ENCODE measurements at places on chromosomes 6 and 20.

DNA sequence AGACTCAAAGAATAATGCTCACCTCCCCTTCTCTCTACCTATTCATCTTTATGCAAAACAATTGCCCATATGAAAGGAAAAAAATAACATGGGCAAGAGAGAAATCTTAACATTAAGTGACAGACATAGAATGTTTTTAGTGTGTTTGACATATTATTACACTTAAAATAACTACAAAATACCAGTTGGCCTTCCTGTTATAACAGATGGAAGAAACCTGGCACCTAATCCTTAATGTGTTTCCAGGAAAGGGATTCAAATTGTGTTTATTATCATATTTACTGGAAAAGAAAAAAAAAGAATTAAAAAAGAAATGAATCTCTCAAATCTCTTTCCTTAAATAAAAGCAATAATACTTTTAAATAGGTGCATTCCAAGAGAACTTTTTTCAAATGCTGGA, 158.6 kb downstream of the LAMP5 start:
- no peak for DNase-seq

- DNase-seq = no peak
Observed at GRCh38 chr20:47377122-47377722, 20.7 kb upstream of the ZMYND8 start.

GRCh38 chr6:49646130-49646824, 9.6 kb upstream of the RHAG start:
- DNase-seq = no peak

DNA sequence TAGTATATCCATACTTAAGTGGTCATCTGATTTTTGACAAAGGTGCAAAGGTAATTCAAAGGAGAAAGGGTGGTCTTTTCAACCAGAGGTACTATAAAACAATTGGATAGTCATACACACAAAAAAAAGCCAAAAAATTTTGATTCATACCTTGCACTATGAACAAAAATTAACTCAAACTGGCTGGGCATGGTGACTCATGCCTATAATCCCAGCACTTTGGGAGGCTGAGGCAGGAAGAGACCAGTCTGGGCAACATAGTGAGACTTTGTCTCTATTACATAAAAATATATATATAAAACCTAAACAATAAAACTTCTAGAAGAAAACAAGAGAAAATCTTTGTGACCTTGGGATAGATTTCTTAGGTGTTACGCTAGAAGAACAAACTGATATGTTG, 43.8 kb upstream of the ADIG start:
- no peak for DNase-seq

DNA sequence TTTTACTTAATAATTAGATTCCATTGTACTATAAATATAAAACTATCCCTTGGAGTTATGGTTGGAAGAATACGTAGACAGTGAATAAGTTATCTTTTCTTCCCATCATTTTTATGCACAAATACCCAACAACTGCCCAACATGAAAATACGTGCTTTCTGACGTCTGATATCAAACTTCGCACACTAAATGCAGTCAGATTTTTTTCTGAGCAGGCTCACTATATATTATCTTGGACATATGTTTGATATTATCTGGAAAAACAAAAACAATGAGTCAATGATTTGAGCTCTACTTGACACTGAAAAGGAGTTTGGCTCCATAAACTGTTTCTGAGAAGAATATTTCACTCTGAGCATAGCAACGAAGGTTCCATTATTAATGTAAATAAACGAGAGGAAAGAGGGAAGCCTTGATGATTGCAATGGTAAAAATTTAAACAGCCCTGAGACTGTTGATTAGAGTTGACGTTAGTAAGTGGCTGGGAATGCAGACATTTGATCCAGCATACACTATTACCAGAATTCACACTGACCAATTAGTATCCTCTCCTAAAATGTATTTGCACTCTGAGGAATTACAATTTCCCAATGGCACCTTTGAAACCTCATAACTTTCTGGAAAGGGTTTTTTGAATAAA, 1090.0 kb downstream of the EPHA7 start:
- DNase-seq = no peak

- DNase-seq = no peak
Observed at GRCh38 chr6:18207438-18207837, 52.2 kb downstream of the KDM1B start.

GRCh38 chr6:75084018-75084417, 121.8 kb downstream of the COL12A1 start:
- DNase-seq = no peak

DNA sequence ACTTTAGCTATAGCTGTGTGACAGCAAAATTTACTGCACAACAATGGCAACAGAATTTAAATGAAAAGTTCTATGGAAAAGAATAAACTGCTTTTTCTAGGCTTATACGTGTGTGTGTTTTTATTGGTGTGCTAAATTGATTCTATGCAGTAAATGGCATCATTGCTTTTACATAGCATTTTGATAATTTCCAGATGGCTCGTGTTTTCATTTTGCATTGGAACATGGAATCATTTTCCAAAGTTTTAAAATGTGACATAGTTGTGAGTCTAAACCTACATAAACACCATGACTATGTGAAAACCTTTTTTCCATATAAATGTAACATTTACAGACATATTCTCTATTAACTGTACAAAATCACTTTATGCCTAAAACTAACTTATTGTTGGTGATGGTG, 127.8 kb downstream of the SIM1 start:
- DNase-seq = no peak

DNA sequence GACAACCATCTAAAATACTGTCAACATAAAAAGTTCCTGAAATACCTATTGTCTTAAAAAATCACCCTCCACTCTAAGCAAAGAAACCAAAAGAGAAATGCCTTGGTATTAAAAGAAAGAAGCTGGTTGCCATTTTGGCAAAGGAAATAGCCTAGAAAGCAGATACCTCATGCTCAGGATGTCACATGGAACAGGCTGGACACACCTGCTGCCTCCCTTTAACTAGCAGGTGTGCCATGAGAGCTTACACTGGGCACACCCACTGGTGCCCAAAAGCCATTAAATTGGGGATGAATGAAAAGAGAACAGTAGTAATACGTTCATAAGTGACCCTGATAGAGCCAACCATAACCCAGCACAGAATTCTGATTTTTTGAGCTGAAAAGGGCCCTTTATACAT, 1.5 kb downstream of the SLC23A2 start:
- no peak for DNase-seq

- no peak for DNase-seq
Observed at GRCh38 chr6:148650941-148651505, 95.8 kb upstream of the UST start.

GRCh38 chr6:164106345-164106769, 691.8 kb downstream of the QKI start:
- DNase-seq = no peak

DNA sequence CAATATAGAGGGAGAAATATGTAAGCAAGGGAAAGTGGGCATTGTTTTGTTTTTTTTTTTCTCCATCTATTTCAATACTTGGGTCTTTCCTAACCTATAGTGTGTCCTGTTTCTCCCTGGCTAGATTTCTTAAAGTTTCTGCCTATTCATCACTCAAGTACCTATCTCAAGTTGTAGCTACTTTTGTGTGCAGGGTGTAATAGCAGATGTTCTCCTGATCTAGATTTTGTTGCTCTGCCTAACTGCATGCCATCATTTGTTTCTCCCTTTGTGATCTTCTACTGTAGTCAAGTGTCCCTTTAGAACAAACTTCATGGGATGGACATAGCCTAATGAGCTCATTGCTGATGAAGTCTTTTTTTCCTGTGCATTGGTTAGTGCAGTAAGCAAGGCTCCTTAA, 45.8 kb downstream of the TOP1 start:
- DNase-seq = no peak

- DNase-seq = no peak
Observed at GRCh38 chr6:43963877-43964658, 163.2 kb downstream of the MRPL14 start.

GRCh38 chr20:21901470-21902275, 196.2 kb downstream of the PAX1 start:
- no peak for DNase-seq

GRCh38 chr6:42359021-42359420, 92.7 kb downstream of the TRERF1 start:
- DNase-seq = no peak

- DNase-seq = no peak
Observed at GRCh38 chr6:68740828-68741500, 105.9 kb downstream of the ADGRB3 start.

DNA sequence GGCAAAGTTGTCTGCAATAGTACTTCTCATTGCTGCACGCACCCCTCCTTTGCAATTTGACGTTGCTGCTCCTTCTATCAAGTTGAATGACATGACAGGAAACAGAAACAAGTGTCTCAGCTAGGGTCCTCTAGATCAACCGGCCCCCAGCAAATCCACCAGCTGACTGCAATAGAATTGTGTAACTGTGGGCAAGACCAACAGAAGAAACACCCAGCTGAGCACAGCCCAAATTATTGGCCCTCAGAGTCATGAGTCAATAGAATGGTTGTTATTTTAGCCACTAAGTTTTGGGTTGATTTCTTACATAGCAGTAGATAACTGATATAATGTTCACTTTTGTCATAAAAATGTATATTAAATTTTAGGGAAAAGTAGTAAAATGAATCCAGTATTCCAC, 202.7 kb downstream of the MAFB start:
- DNase-seq = no peak

- no peak for DNase-seq
Observed at GRCh38 chr20:53617791-53618489, 24.3 kb upstream of the ZNF217 start.

- no peak for DNase-seq
Observed at GRCh38 chr6:164107297-164107995, 692.9 kb downstream of the QKI start.

GRCh38 chr6:5302995-5303622, 41.8 kb downstream of the FARS2 start:
- peak; percentile 18 for DNase-seq

DNA sequence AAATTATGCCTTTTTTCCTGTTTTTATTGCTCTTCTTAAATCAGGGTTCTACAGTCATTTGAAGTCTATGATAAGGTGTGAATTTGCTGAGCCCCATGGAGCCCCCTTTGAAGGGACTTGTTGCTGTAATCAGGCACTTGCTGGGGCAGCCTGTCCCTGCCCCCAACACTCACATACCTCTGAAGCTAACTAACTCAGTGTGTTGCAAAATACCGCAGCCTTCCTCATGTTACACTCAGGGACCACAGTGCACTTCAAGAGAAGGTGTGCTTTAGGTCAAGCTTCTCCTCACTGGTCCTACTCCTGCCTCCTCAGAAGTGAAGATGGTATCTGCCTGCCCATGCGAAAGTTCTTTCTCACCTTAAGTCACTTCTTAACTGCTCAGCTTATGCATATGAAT, 66.1 kb upstream of the GLP1R start:
- DNase-seq = no peak

DNA sequence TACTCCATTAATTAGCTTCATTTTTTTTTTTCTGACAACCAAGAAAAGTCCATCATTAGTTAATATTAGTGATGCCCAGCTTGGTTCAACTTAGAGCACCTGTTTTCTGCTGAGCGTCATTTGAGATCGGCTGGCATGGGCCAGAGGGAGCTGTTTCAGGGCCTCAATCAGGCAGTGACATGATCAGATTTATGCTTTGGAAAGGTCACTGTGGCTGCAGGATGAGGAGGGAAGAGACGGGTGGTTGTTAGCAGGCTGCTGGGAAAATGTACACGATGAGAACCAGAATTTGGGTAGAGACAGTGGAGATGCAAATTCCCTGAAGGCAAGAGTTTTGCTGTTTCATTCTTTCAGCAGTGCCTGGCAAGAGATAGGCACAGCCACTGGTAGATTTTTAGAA, 4.4 kb upstream of the STX16 start:
- no peak for DNase-seq

GRCh38 chr6:144561455-144562043, 276.4 kb downstream of the UTRN start:
- DNase-seq = no peak

DNA sequence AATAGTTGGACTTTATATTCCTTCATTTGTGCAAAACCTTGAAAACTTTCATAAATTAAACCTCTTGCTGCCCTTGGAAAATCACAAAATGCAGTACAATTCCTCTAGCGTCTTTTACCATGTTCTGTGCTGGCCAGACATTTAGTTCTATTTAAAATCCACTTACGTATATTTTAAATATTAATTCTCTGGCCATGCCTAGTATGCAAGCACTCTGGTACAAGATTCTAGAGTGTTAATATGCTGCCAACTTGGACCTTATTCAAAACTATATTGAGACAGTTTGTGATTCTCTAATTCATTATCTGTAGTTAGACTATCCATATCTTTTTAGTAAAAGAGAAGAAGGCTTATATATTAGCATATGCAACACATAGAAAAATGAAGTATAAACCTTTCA, 328.1 kb downstream of the ARHGAP18 start:
- DNase-seq = no peak

- no peak for DNase-seq
Observed at GRCh38 chr20:50646483-50646996, 44.8 kb downstream of the RIPOR3 start.

- DNase-seq = no peak
Observed at GRCh38 chr6:118163542-118163941, 256.5 kb downstream of the SLC35F1 start.

- no peak for DNase-seq
Observed at GRCh38 chr20:3900187-3900604, 11.0 kb downstream of the PANK2 start.

DNA sequence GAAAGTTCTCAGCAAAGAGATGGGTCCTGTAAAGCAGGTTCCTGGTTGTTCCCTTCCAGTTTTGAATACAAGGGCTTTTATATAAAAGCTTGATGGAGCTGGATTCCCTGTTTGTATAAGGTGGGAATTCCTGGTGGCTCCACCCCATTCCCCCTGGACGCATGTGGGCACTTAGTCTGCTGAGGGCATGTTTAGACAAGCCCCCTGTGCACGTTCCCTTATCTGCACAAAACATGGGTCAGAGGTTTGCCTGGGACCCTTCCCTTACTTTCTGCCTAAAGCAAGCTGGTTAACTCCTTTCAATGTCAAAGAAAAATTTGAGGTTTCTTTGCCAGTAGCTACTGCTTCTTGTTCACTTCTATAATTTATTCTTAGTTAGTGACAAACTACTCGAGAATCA, 181.1 kb downstream of the BCKDHB start:
- DNase-seq = no peak

- DNase-seq = no peak
Observed at GRCh38 chr6:32327103-32327502, 44.6 kb downstream of the TSBP1 start.

DNA sequence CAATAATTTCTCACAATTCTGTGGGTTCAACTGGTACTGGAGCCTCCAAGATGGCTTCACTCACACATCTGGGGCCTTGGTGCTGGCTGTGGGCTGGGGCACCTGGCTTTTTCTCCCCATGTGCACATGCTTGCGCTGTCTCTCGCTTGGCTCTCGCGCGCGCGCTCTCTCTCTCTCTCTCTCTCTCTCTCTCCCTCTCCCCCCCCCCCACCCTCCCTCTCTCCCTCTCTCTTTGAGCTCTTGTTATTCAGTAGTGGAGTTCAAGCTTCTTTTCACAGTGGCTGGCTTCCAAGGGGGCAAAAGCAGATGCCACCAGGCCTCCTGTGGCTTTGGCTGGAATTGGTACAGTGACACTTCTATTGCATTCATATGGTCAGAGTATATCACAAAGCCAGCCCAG, 10.8 kb upstream of the TBCC start:
- DNase-seq = no peak
